ENCODE measurements at places on chromosomes 3 and 15.

DNA sequence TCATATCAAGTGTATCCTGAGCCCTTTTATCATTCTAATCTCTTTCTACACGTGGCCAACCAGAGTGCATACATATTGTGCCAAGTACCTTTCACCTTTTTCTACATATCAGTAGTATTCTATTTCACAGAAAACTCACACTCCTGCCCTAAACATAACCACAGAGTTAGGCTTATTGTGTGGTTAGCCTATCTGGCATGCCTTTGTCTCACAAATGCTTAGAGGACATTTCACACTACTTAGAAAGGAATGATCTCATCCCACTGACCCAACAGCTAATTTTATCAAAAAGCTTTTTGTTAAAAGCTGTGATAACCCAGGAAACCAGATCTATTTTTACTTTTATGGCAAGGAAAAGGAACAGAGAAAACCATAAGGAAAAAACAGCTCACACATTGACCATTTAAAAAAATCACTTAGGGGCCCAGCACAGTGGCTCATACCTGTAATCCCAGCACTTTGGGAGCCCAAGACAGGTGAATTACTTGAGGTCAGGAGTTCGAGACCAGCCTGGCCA, 17.8 kb upstream of the MAP4 start:
- no peak for DNase-seq

GRCh38 chr3:110166791-110167190, 829.4 kb upstream of the DPPA4 start:
- no peak for DNase-seq

- no peak for DNase-seq
Measured at GRCh38 chr3:142863930-142864920, 24.7 kb downstream of the PCOLCE2 start.

- no peak for DNase-seq
Measured at GRCh38 chr15:31402511-31403056, 75.9 kb downstream of the KLF13 start.
